ENCODE measurements at places on chromosomes 5 and 9. TPM values are rescaled to one million over a fixed set of nuclear protein-coding genes. Genes with fewer than 3 reads are reported as not detected.

Gene SPOCK1
- 238 TPM for total RNA-seq

DNA sequence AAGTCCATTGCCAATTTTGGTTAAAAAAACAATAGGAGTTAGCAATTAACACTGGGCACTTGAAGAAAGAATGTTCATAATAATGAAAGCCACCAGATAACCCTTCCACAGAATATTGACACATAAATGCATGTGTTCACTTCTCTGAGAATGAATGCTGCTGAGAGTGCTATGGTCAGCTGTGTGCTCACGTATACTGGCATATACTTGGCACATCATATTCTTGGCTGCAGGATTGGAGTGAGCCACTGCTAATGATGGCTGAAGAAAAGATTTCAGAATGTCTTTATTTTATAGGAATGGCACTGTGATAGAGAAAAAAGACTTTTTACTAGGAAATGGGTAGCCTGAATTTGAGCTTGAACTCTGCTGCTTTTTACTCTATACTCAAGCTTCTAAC lies 46.0 kb upstream of the SMARCA2 start:
- H3K4me3 ChIP-seq, result no peak overlapping the region
- H3K27ac ChIP-seq, result no peak overlapping the region
- no peak for DNase-seq
- H3K27me3 ChIP-seq, result peaks cover 23% of the 10 kb centered on the region

- H3K36me3 ChIP-seq, result no peaks in the 10 kb centered on the region
- no peaks in the 10 kb centered on the region for H3K27me3 ChIP-seq
- H3K4me3 ChIP-seq, result no peak overlapping the region
- H3K4me1 ChIP-seq, result no peaks in the 10 kb centered on the region
Observed at GRCh38 chr5:60399507-60399906, 300.5 kb downstream of the DEPDC1B start.

- no peaks in the 10 kb centered on the region for H3K4me1 ChIP-seq
- H3K27me3 ChIP-seq, result no peaks in the 10 kb centered on the region
- no peak overlapping the region for H3K27ac ChIP-seq
- DNase-seq, result no peak
Observed at GRCh38 chr9:37251452-37251851, 131.1 kb downstream of the ZCCHC7 start.

DNA sequence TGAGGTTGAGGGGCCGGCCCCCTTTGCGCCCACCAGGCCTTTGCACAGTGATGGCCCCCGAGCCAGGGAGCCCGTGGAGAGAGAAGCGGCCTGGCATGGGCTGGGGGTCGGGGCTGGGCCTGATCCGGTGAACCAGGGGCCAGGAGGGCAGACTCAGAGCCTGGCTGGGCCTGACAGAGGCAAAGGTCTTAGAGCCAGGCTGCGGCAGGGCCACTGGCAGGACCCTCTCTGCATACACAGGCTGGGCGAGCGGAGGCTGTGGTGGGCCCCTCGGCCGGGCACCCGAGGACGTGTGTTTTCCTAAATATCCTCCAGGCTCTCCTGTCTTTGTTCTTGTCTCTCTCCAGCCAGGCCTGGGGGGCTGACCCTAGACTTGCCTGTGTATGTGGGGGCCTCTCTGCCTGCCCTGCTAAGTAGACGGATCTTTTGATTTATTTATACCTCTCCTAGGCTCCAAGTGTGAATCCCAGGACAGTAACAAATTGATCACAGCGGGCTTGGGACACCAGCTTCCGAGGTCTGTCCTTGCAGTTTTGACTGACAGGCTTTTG lies 933 bp downstream of the NEK6 start:
- H3K27ac ChIP-seq, result peak overlapping the region; percentile 98
- H3K4me3 ChIP-seq, result peak overlapping the region; percentile 83
- no peaks in the 10 kb centered on the region for H3K36me3 ChIP-seq
- H3K27me3 ChIP-seq, result no peaks in the 10 kb centered on the region
- peaks cover 48% of the 10 kb centered on the region for H3K4me1 ChIP-seq

Gene LCN6
- not detected for total RNA-seq

DNA sequence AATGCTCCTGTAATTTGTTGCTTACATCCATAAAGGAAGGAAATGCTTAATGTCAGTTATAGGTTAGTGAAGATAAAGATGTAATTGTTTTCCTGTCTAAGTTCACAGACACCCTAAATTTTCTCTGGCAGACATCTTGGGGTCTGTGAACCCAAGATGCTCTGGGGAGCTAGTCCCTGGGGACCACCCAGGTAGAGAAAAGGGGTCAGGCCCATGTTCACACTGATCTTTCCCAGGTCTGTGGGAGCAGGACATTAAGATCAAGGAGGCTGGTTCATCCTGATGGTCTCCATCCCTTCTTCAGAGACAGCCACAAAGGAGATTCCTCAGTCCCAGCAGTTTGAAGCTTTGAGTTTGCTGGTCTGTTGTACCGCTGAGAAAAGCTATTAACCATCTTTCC lies 267.5 kb downstream of the ARHGAP26 start:
- H3K4me1 ChIP-seq, result peaks cover 12% of the 10 kb centered on the region
- no peaks in the 10 kb centered on the region for H3K36me3 ChIP-seq
- H3K27ac ChIP-seq, result no peak overlapping the region
- DNase-seq, result no peak
- no peak overlapping the region for H3K4me3 ChIP-seq

GRCh38 chr5:109411627-109412026 lies 1.9 kb upstream of the PJA2 start:
- H3K27ac ChIP-seq, result peak overlapping the region; percentile 99
- no peaks in the 10 kb centered on the region for H3K27me3 ChIP-seq
- peak; percentile 93 for DNase-seq
- H3K4me3 ChIP-seq, result peak overlapping the region; percentile 77

Gene SLC6A19
- not detected for total RNA-seq

Gene ARL14EPL
- total RNA-seq, result not detected

DNA sequence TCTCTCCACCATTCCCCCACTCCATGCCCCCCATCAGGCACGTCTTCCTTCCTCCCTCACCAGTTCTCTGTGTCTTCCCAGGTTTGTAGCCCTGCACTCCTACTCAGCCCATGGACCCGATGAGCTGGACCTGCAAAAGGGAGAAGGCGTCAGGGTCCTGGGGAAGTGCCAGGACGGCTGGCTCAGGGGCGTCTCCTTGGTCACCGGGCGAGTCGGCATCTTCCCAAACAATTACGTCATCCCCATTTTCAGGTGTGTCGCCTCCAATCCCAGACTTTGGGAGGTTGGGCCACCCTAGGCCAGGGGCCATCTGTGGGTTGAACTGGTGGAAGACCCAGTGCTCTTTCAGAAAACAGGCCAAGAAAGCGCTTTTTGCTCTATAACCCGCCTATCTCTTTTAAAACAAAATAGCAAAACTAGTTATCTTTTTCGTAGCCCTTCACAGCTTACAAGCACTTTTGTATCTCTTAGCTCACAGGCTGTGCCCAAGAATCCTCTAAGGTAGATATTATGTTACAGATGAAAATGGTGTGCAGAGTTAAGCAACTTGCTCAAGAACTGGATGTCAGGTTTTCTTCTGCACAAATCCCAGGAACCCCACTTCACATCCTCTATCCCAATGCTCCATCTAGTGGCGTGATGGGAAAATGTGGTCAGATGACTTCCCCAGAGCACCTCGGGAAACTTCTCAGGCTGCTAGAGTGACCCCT lies 56.2 kb downstream of the PLAC8L1 start:
- no peaks in the 10 kb centered on the region for H3K36me3 ChIP-seq
- H3K27me3 ChIP-seq, result no peaks in the 10 kb centered on the region
- no peaks in the 10 kb centered on the region for H3K4me1 ChIP-seq
- no peak overlapping the region for H3K4me3 ChIP-seq

Gene TMOD1
- 1.3 TPM for total RNA-seq

All from GM23248 (cell line).